ENCODE measurements at places on chromosomes 1 and 21.

DNA sequence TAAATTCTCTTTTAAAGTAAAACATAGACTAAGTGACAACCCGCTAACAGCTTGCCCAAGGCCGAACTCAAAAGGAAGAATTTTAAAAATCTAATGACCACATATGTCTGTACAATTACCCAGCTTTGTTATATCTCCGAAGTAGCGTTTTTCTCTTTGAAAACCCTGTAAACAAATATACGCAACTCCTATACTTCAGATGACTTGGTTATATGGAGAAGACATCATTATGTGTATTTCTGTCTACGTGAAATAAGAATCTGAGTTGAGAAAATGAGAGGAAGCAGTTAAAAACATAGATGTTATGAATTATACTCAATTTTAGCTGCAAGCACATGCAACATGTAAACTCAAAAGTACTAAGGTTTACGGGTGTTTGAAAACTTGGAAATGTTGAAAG lies 2.0 kb downstream of the PBX1 start:
- no peak for DNase-seq

DNA sequence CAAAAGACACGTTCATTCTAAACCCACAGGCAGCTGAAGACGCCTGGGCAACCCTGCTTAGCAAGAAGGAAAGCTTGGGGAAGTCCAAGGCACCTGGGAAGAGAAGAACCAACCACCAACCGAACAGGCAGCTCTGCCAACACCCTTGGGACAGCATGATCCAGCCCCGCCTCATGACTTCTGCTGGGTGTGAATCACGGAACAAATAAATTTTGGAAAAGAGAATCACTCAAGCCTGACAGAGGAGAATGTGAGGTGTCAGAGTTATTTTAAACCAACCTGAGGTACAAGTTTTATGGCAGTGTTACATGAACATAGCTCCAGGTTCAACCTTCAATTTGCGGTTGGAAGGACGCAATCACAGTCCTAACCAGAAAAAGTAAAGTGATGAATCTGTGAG lies 10.0 kb upstream of the PADI4 start:
- no peak for DNase-seq

DNA sequence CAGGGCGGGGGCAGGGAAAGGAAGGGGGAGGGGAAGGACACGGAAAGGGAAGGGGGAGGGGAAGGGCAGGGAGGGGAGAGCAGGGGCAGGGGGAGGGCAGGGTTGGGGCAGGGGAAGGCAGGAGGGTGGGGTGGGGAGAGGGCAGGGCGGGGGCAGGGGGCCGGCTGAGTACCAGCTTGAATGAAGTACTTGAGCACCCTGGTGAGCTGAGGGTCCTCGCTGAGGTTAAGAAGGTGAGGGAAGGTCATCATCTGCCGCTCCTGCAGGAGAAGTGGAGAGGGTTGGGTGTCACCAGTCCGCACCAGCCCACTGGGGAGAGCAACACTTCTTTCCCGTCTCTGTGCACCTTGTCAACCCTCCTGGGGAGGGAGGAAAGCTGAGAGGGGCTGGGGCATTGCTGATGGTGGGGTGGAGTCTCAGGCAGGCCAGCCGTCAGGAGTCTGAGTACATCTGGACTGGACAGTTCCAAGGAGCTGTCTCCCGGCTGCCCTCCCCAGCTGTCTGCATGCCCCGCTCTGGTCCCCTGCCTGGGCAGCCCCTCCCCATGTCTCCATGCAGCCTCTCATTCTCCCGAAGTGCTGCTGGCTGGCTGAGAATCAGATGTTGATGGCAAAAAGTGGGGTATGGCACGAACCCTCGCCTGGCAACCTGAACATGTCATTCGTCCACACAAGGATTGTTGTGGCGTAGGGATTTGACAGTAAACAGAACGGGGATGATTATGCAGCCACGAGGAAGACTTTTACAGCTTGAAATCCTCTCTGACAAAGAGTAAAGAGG lies 70.0 kb downstream of the SCCPDH start:
- DNase-seq: no peak

GRCh38 chr1:243374412-243374811 lies 118.6 kb downstream of the SDCCAG8 start:
- no peak for DNase-seq

- no peak for DNase-seq
Measured at GRCh38 chr1:34500451-34500850, 254.4 kb upstream of the GJB5 start.

- DNase-seq: no peak
Measured at GRCh38 chr1:67307251-67308060, at the start of gene IL12RB2. TSS of gene IL12RB2 (plus strand) at chr1:67307873. CDS start at chr1:67320369, 12,496 bp downstream.

- DNase-seq: peak; percentile 2
Measured at GRCh38 chr1:183600136-183600535, 9.9 kb upstream of the NCF2 start.

GRCh38 chr1:33137800-33138199 lies 44.0 kb downstream of the TRIM62 start:
- DNase-seq: no peak

DNA sequence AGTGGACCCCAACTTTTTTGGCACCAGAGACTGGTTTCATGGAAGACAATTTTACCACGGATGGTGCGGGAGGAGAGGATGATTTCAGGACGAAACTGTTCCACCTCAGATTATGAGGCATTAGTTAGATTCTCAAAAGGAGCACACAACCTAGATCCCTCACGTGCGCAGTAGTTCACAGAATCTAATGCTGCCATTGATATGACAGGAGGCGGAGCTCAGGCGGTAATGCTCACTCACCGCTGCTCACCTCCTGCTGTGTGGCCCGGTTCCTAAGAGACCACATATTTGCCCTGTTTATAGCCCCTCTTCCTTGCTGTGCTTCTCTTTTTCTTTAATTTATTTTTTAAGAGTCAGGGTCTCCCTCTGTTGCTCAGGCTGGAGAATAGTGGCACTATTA lies 4.6 kb downstream of the NTRK1 start:
- no peak for DNase-seq

DNA sequence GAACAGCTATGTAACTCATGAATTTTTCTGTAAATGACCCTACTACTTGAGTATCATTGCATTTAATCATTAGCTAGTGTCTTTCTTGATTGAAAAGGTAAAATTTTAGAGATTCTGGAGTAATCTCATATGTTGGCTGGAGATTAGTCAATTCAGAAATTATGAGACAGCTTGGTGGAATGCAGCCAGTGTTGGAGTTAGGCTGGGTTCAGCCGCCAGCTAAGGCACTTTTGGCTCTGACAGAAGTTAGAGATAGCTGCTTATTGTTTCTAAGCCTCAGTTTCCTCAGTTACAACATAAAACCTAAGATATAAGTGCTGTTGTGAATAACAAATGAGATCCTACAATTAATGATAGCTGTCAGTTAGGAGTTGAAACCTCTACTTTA lies 49.4 kb downstream of the TBCE start:
- DNase-seq: no peak

GRCh38 chr21:42324896-42325295 lies 9.7 kb upstream of the TFF3 start:
- no peak for DNase-seq

GRCh38 chr1:77668924-77669449 lies 13.5 kb downstream of the ZZZ3 start:
- no peak for DNase-seq

DNA sequence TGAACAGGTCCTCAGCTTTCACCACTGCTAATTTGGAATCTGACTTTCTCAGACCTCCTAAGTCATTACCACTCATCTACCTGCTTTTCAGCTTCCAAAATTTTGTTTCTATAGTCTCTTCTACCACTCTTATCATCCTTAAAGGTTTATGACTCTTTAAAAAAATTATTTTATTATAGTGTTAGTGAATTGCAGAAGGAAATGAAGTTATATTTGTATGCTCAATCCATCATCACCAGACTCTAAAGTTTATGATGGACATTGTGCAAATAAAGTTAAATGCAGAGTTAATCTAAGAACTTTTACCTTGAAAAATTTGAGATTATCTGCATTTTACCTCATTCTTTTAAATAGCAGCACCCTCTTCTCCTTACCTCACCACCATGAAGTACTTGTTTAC lies 14.6 kb downstream of the CDC42BPA start:
- no peak for DNase-seq

- DNase-seq: no peak
Measured at GRCh38 chr1:44848456-44849181, 5.6 kb upstream of the PTCH2 start.

GRCh38 chr1:6970221-6970620 lies 185.0 kb downstream of the CAMTA1 start:
- DNase-seq: no peak

DNA sequence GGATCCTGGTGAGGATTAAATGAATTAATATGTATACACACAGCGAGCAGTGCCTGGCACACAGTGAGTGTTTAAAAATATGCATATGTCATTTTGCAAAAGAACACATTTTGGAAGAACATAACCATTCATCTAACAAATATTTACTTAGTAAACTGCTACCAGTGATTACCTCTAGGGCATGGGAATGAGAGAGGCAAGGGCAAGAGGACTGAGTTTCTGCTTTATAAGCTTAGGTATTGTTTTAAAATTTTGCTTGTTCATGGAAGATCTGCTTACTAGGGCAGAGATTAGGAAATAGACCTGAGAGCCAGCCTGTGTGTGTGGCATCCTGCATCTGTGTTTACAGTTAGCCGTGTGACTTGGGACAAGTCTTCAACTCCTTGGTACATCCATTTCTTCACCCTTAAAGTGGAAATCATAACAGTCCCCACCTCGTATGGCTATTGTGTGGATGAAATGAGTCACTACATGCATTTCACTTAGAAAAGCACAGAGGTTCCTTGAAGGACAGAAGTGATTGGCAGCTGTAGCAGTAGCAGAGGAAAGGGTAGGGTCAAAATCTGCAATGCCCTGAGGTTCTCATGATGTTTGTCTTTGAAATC lies 198.5 kb upstream of the FMN2 start:
- no peak for DNase-seq

All from NCI-H2029 (cell line).